ENCODE measurements at places on chromosomes 6 and 20.
A peak's percentile ranks its signal among the peaks of the same experiment; 100 is the strongest.

DNA sequence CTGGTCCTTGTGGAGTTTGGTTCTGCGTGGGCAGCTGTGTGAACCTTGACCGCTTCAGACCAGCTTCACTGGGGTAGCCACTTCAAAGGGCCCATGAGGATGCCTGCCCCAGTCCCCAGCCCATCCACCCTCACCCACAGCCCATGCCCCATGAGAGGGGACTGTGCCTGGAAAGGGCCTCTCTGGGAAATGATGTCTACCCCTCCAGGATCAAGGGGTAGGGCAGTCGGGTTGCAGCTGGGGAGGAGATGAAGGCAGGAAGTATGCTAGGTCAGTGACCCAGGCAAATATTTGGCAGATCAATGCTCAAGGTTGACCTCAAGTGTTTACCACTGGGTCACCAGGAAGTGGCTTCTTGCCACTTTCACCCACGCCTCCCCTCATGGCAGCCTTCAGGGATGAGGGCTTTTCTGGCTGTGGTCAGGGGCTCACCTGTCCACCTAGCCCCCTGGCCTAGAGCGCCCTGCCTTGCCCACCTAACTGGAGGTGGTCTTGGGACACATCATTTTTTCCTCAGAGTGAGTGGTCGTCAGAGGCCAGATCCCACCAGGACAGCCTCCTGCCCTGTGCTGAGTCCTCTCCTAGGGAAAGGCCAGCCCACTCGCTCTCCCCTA lies 109.5 kb downstream of the SNX5 start:
- DNase-seq, result no peak

GRCh38 chr20:41623625-41624375 lies 5.6 kb upstream of the CHD6 start:
- no peak for DNase-seq

GRCh38 chr20:32652739-32653526 lies 20.8 kb downstream of the C20orf203 start:
- DNase-seq, result peak; percentile 80

- no peak for DNase-seq
These were observed 81.6 kb upstream of the PMEPA1 start for GRCh38 chr20:57791178-57791962.

DNA sequence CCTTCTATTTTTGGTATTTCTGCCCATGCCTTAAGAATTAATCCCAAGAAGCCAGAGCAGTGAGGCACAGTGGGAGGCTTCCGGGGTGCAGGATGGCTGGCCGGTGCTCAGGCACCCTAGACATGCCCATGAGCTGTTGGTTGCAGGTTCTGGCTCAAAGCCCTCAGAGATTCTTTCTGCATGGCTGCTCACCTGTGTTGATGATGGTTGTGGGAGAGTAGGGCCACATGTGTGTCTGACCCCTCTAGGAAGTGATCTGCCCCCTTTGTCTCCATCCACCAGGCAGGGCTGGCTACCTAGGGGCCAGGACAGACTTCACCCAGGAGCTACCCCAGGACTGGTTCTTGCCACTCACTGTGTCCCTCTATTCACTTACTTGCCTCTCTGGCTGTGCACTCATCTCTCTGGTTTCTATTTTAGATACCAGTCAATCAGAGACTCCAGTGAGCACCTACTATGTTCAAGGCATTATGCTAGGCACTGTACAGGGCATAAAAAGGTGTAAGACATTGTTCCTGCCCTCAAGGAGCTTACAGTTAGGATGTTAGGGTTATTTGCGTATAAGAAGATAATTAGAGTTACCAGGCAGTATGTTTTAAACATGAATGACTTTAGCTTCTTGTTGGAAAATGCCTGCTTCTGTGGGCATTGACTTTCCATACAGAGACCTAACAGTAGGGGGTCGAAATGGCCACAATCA lies 16.8 kb downstream of the CD83 start:
- DNase-seq, result no peak

DNA sequence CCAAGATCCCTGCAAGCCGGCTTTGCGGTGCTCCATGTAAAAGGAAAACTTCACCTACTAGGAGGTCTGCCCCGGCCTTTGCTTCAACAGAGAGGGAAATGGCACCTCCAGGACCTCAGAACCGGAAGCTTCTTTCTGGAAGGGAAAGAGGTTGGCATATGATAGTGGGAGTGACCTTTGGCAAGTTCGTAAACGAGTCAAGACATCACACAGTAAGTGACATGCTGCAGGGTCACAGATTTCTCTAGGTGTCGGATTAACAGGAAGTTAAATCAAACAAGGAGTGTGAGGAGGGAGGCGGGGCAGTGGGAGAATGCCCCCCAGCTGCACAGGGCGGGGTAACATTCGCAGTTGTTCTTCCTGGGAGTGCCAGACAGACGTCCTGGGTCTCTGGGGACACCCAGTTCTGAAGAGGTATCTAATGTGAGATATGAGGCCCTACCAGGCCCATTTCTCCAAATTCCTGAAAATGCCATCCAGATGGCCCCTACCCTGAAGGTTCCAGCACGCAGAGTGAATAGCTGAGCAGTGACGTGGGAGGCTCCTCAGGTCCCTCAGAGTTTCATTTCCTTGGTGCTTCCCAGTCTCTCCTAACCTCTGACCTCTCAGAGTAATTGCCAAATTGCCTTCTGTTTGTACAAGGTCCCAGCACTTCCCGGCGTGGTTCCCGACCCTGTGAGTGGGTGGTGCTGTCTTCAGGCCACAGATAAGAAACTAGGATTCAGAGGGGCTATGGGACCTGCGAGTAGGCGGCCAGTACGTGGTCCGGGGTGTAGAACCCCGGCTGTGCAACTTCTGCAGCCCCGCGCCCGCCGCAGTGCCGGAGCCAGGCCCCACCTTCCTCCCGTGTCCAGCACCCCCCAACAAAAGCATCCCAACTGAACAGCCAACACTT lies 1.9 kb downstream of the RRBP1 start:
- no peak for DNase-seq

GRCh38 chr20:32205843-32206759 lies 1.4 kb downstream of the PLAGL2 start:
- no peak for DNase-seq

DNA sequence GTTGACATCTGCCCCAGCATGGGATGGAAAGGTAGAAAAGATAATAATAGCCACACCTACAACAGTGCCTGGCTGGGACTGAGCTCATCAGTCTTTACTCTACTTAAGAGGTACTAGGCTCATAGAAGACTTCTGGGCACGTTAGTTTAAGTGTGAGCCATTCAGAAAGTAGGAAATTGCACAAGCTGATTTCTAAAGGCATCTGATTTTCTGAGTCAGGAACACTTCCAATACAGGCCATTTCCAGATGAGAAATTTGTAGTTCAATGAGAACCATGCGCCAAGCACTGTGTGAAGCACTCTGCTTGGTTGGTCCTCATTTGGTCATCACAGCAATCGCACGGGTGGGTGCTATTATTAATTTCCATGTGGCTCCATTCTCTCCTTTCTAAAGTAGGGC lies 42.3 kb downstream of the MOCS1 start:
- no peak for DNase-seq

DNA sequence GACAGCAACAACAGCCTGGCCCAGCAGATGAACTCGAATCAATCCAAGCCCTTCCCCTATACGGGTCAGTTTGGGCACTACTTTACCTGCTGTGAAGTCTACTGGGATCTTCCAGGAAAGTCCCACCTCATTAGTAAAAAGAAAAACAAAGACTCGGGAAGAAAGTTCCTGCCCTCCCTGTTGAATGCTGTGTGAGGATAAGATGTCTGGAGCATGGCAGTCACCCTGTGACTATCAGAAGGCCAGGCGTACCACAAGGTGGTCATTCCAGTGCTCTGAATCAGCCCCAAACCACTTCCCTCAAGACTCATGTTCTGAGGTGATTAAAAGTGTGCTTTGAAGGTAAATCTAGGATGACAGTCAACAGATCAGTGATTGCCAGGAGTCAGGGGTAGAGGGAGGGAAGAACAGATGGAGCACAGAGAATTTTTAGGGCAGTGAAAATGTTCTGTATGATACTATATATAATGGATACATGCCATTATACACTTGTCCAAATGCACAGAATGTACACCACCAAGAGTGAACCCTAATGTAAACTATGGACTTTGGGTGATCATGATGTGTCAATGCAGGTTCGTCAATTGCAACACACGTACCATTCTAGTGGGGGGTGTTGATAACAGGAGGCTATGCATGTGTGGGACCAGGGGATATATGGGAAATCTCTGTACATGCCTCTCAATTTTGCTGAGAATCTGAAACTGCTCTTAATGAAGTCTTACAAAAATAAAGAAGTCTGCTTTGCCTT lies 14.7 kb downstream of the FKBP1A start:
- no peak for DNase-seq

DNA sequence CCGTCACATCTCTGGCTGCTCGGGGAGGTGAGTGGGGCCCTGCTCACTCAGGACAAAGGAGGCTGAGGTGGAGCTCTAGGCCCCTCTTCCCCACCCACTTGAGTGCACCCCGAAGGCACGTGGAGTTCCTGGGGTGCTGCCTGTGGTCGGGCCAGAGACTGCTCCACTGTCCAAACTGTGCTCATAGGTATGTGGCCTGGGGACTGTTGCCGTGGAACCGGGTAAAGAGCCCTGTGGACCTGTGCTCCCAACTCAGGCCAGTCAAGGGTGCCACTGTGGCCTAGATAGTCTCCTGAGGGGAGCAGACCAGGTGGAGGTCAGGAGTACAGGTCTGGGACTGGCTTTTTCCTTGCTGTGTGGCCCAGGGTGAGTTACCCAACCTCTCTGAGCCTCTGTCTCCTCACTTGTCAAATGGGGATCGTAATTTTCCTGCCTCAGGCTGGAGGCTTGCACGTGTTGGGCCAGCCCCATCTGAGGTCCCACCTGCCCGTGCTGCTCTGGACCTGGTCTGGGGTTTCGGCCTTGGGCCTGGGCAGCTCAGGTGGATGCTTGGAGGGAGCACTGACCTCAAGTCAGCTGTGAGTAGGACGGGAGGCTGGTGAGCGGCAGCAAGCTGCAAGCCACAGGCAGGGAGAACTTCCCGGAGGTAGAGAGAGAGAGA lies 12.4 kb upstream of the NPBWR2 start:
- DNase-seq, result no peak

DNA sequence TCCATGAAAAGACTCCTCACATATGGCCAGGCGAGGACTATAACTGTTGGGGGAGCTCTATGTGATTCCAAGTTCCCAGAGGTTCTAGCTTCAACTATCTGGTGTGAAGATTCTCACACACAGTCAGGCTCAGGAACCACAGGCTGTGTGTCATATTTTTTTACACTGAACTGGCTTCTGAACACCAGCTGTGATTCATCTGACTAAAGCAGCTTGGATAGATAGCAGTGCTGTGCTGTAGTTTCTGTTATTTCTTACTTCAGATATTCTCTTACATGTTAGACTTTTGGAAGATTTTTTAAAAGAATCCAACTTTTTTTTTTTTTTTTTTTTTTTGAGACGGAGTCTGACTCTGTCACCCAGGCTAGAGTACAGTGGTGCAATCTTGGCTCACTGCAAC lies 140.7 kb upstream of the MCHR2 start:
- no peak for DNase-seq

GRCh38 chr20:6680441-6680840 lies 87.0 kb upstream of the BMP2 start:
- DNase-seq, result no peak

GRCh38 chr20:32538526-32538939 lies 46.6 kb downstream of the NOL4L start:
- no peak for DNase-seq

GRCh38 chr6:139027620-139028182 lies 844 bp upstream of the ABRACL start:
- no peak for DNase-seq

- DNase-seq, result no peak
These were observed 1.1 kb upstream of the ZNF512B start for GRCh38 chr20:63970714-63971431.

- no peak for DNase-seq
These were observed 15.7 kb upstream of the EZR start for GRCh38 chr6:158834675-158835385.

GRCh38 chr6:155628306-155628705 lies 172.7 kb upstream of the NOX3 start:
- no peak for DNase-seq

DNA sequence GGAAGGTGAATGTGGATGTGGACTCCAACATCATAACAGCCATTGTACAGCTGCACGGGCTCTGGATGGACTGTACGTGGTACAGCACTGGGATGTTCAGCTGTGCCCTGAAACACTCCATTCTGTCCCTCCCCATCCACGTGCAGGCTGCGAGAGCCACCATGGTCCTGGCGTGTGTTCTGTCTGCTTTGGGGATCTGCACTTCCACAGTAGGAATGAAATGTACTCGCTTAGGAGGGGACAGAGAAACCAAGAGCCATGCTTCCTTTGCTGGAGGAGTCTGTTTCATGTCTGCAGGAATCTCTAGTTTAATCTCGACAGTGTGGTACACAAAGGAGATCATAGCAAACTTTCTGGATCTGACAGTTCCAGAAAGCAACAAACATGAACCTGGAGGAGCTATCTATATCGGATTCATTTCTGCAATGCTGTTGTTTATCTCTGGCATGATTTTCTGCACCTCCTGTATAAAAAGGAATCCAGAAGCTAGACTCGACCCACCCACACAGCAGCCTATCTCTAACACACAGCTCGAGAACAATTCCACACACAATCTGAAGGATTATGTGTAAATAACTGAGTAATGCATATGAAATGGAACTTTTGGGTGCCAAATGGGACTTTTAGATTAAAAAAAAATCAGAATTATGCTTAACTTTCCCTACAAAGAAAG lies 12.1 kb downstream of the CLDN20 start:
- no peak for DNase-seq

- no peak for DNase-seq
These were observed 15.2 kb downstream of the CDH22 start for GRCh38 chr20:46293084-46293483.

DNA sequence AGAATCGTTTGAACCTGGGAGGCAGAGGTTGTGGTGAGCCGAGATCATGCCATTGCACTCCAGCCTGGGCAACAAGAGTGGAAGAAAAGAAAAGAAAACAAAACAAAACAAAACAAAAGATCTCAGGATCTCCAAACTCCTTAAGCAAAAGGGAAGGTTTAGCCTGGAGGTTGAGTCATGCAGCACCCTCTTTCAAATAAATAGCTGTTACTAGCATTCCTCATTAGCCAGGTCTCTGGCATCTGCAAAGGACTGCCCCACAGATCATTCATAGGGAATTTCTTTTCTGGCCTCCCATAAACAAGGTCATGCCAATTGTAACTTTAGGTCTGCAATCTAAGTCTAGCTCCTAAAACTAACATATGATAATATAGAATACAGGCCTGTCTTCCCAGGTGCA lies 37.2 kb downstream of the EDN1 start:
- no peak for DNase-seq

DNA sequence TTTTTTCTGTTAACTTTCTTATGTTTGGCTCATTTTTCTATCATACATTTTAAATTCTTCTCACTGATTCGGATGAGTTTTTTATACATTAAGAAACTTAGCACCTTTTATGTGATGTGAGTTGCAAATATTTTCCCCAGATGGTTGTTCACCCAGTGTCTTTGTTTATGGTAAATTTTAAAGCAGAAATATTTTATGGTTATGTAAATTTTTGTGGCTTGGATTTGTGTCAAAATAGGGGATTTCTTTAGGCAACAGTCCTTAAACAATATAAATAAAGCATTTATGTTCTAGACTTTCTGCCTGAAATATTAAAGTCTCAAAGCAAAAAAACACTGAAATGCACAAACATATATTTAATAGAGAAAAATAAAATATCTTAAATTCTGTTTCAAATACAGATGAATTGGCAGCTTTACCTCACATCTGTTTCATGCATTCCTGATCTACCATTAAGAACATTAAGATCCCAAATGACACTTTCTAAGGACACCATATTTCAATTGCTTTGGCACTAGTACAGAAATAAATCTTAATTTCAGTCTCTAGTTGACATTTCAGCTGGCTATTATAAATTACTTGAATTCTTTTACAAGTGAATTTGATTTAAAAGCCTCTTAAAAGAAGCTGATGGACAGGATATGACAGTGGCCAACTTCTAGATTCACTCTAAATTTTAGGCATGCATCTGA lies 646.6 kb downstream of the HACE1 start:
- no peak for DNase-seq
